Daoy (cell line): ENCODE measurements at places on chromosomes 7 and 10. TPM values are rescaled to one million over a fixed set of nuclear protein-coding genes. Genes with fewer than 3 reads are reported as not detected.

The PRPS1L1 gene
- not detected in 2 replicates for total RNA-seq

The AKR1D1 gene
- not detected in 2 replicates for total RNA-seq

The ZNF22 gene
- total RNA-seq, result 26.3 and 31.5 TPM in 2 replicates

The VAX1 gene
- total RNA-seq, result 1.0 and 2.3 TPM in 2 replicates

The FGFBP3 gene
- 0.57 TPM in 1 of 2 replicates, not detected in the other for total RNA-seq

The PTPRZ1 gene
- total RNA-seq, result 0.12 and 0.17 TPM in 2 replicates

The WDR86 gene
- 0.06 and 0.48 TPM in 2 replicates for total RNA-seq

The NKX2-3 gene
- total RNA-seq, result 0.17 TPM in 1 of 2 replicates, not detected in the other

The TUBB8 gene
- 0.60 TPM in 1 of 2 replicates, not detected in the other for total RNA-seq

The STK17A gene
- 153 and 156 TPM in 2 replicates for total RNA-seq

The CYP2E1 gene
- total RNA-seq, result 0.12 and 2.5 TPM in 2 replicates

GRCh38 chr10:44260286-44260928, 124.5 kb downstream of the CXCL12 start:
- peak; percentile 62 for DNase-seq

GRCh38 chr7:87919875-87920274, 14.2 kb upstream of the ADAM22 start:
- DNase-seq, result no peak

GRCh38 chr10:72204296-72204695, 11.5 kb upstream of the ANAPC16 start:
- DNase-seq, result peak; percentile 40

DNA sequence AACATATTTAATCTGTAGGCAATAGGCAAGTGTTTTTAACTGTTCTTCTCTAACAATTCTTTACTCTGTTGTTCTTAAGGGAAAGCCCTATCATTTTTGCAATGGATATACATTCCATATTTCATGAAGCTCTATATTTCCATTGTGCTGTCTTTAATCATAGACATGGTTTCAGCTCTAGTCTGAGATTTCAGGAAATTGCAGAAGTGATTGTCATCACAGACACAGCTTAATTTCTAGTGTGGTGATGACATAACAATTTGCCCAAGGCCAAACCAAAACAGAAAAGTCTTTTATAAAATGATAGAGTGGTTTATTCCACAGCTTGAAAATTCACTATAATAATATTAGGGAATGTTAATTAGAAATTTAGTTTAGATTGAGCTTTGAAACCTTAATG, 494.1 kb upstream of the SEMA3A start:
- peak; percentile 38 for DNase-seq

GRCh38 chr7:107551936-107552335, 11.8 kb downstream of the COG5 start:
- no peak for DNase-seq

DNA sequence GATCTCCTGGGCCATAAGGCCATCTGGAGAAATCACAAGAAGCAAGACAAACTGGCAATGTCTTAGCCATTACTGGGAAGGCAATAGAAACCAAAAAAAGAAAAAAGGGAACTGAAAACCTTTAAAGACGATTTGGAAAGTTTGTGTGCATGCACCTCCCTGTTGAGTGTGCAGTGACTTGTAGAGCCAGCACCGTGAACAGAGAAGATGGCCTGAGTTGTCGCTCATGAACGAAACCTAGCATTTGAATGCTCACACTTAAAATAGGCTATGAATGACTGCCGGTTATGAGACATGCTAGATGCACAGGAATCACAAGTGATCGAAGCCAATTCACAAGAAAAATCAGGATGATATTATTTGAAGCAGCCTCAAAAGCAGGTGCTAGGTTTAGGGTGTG, 151.3 kb upstream of the ADO start:
- no peak for DNase-seq

- DNase-seq, result no peak
Observed at GRCh38 chr10:70324951-70325781, 41.4 kb upstream of the NPFFR1 start.

DNA sequence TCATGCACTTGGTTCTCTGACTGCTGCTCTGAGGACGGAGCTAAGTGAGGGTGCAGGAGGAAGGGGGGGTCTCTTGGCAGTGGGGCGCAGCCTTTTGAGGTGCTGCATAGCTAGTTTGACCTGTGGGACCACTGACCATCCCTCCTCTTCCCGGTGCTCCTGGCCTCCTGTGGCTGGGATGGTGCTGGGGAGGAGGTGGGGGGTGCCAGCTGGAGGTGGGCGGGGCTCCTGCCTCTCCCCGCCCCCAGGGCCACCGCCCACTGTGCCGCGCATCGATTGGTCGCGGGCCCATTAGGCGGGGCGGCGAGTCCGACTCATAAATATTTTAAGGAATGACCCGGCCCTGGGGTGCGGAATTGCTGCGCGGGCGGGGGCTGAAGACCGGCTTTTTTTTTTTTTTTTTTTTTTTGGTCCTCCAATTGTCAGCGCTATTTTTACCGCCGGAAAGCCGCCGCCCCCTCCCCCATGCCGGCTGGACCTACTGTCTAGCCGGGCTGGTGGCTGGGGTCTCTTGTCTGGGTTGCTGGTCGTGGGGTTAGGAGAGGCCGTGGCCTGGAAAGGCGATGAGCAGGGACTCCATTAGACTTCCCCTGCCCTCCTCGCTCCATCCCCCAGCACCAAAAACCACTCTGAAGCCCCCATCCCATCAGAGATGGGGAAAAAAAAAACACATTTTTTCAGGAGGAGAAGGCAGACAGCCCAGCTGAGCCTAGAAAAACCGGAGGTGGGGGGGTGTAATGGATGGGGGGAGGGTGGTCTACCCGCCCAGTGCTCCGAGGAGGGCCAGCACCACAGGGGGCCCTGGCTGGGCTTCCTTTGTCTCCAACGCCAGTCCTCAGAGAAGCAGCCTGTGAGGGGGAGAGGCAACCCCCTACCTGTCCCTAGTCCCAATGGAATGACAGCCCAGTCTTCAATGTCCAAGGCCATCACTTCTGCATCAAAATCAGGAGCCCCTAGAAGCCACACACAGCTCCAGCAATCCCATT, 6.4 kb downstream of the SH2B2 start:
- DNase-seq, result peak; percentile 18

GRCh38 chr7:135644154-135644553, 18.2 kb upstream of the STMP1 start:
- no peak for DNase-seq

DNA sequence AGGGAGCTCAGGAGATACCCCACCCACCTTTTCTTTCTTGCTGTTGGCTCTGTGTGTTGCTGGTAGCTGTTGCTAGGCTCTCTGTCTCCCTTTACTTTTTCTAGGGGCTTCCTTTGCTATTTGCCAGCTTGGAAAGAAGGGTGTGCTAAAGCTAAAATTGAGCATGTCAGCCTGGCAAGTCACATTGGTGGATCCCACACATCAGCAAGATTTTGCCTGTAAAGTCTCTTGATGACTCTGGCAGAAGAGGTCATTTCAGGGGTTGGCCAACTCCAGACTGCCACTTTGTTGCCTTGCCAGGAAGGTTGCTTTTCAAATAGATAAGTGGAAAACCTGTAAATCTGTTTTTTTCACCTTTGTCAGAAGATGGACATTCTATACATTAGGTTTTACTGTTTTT, 9.9 kb downstream of the CCNY start:
- DNase-seq, result no peak

DNA sequence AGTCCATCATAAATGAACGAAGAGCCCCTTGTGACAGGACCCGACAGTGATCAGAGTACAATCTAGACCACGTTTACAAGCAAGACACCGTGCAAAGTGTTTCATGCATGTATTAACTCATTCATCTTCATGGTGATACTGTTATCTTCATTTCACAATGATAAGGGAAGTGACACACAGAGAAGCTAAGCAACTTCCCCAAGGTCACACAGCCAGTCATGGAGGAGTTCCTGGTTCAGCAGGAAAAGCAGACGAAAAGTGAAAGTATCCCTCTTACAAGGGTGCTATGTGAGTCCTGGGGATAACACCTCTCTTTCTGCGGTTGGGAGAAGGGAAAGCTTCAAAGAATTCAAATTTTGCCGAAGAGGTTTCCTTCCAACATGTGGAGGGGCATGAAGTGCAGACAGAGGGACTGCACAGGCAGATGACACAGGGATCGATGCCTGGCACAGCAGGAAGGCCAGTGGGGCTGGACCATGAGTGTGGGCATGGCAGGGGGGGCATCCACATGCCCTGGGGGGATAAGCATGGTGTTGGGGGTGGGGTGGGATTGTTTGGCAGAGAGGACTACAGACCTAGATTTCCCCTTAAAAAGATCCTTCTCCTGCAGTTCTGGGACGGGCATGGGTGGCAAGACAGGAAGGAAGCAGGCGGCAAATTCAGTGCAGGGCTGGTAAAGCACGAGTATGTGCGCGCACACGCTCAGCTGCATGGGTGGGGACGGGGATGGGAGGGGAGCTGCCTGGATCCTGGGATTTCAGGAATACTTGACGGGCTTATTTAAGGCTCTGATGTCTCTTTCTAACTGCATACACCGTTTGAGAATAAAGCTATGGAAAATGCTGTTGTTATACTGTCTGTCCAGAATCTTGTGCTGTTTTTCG, 33.5 kb upstream of the DDC start:
- DNase-seq, result no peak

GRCh38 chr10:11298116-11298515, 280.4 kb downstream of the CELF2 start:
- DNase-seq, result peak; percentile 35

- peak; percentile 48 for DNase-seq
Observed at GRCh38 chr10:93752761-93753160, 5.0 kb upstream of the LGI1 start.

DNA sequence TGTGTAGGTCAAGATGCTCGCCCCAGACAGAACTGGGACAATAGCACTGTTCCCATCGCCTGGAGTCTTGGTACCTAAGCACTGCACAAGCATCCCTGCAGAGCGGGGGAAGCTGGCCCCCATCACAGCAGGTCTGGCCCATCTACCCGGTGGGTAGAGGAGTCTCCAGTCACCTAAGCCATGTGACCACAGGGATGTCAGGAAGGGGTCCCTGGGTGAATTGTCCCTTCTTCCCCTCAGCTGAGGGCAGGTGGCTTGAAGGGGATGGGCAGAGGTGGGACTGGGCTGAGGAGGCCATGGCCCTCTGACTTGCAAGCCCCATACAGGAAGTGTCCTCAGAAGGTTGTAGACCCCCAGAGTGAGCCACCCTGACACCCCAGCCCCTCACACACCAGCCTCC, 39.7 kb downstream of the FRMPD2 start:
- no peak for DNase-seq

DNA sequence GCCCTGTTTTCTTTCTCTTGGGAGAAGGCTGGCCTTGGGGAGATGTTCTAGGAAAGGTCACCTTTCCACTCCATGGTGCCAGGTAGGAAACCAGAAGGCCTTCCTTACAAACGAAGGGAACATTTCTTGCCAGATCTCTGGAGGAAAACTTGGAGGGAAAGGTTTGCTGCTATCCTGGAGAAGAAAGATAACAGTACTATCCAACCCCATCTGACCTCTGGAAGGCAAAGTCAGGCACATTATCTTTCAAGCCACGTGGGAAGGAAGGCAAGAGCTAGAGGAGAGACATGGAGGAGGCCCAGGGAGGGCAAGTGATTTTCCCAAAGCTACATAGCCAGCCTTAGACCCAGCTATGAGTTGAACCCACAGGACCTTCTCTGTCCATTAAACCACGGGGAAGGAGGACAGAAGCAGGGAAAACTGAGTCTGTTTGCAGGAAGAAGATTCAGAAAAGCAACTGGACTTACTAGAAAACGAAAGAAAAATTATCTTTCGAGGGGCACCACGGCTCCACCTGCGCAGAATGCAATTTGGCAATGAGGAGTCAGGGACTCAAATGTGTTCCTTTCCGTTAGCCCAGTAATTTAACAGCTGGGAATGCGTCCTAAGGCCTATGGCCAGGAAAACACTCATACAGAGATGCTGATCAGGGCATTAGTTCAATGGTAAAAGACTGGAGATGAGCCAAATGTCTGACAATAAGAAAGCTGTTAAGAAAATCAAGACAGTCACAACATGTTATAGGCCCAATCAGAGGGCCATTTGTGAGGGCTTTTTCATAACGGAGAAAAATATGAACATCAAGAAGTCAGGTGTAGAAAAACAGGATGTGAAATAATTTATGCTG, 32.0 kb upstream of the PSAP start:
- DNase-seq, result no peak

DNA sequence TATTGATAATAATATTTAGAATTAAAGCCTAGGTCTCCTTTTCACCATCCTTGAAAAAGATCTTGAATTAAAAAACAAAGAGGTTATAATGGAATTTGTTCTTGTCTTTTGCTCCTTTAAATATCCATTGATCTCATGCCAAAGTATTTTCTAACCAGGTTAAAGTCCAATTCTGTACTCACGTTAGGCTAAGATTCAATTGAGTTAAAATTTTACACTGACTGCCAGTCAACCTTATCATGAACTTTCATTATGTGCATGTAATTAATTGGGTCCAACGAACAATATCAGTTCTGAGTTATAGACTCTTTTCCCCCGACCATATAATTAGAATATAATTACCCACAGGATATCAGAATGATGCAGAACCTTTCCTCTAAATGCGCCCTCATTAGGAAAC, 266.6 kb downstream of the DGKB start:
- DNase-seq, result no peak

DNA sequence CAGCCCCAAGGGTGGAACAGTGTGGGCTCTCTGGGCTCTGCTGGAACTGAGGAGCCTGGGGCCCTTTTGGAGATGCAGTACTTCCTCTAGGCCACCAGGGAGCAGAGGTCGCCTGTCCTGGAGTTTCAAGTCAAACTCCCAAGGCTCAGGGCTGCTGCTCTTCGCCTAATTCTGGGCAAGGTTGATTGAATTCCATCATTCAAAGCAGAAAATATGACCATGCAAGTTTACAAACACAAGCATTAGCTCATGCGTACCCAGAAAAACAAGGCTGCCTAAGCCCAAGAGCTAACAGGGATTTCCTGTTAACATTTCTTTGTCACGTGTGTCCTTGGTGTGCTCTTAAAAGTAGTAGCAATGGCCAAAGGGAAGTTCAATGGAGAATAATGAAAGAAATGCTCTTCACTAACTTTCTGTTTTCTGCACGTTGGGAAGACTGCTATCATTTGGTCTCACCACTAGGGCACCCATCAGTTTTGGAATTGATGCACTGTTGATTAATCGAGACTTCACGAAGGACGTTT, 20.1 kb downstream of the LDB3 start:
- DNase-seq, result peak; percentile 62

DNA sequence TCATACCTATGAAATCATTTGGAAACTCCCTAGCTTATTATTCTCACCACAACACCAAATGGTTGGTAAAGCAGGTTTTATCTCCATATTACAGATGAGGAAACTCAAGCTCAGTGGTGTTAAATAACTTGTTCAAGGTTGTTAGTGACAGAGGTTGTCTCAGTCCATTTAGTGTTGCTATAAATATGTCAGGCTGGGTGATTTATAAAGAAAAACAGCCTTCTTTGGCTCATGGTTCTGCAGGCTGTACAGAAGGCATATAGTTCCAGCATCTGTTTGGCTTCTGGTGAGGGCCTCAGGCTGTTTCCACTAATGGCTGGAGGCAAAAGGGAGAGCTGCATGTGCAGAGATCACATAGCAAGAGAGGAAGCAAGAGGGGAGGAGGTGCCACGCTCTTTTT, 96.6 kb downstream of the ZNF438 start:
- DNase-seq, result no peak

GRCh38 chr7:101466871-101467270, 104.2 kb downstream of the COL26A1 start:
- peak; percentile 91 for DNase-seq

GRCh38 chr10:29730458-29730857, 95.7 kb upstream of the SVIL start:
- DNase-seq, result no peak

GRCh38 chr10:19658131-19658530, 158.1 kb upstream of the PLXDC2 start:
- no peak for DNase-seq
